ENCODE measurements at places on chromosomes 5 and 9. TPM values are rescaled to one million over a fixed set of nuclear protein-coding genes. Genes with fewer than 3 reads are reported as not detected.

The STPG3 gene
- 0.23 TPM for polyA plus RNA-seq

The HMMR gene
- 0.34 TPM for polyA plus RNA-seq

The CTXN3 gene
- not detected for polyA plus RNA-seq

The PIP5K1B gene
- polyA plus RNA-seq, result 37.8 TPM

The ADGRV1 gene
- polyA plus RNA-seq, result 0.05 TPM

The CDO1 gene
- polyA plus RNA-seq, result 25.6 TPM

The MARCOL gene
- not detected for polyA plus RNA-seq

The SCGB3A2 gene
- 0.34 TPM for polyA plus RNA-seq

GRCh38 chr9:136344544-136345280 lies 17.4 kb downstream of the GPSM1 start:
- no peak for DNase-seq

DNA sequence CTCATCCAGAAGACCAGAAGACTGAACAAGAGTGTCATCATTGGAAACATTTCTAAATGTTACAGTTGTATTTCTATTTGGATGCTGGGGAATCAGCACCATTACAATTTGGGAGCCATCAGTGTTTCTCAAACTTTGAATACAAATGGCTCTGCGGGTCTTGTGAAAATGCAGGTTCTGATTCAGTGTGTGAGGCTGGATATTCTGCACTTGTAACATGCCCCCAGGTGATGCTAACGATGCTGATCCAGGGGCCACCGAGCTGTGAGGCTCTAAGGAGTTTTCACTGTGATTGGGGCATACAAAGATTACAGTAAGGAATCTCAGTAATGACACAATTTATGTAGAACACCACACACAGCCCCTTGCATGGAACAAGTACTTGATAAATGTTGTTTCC lies 167.7 kb downstream of the ACTL7B start:
- DNase-seq, result no peak

GRCh38 chr5:96343094-96343493 lies 90.0 kb downstream of the PCSK1 start:
- no peak for DNase-seq

- DNase-seq, result no peak
Measured at GRCh38 chr9:6302417-6302816, 25.8 kb upstream of the TPD52L3 start.

- DNase-seq, result no peak
Measured at GRCh38 chr9:120009856-120010255, 570.1 kb downstream of the CDK5RAP2 start.

DNA sequence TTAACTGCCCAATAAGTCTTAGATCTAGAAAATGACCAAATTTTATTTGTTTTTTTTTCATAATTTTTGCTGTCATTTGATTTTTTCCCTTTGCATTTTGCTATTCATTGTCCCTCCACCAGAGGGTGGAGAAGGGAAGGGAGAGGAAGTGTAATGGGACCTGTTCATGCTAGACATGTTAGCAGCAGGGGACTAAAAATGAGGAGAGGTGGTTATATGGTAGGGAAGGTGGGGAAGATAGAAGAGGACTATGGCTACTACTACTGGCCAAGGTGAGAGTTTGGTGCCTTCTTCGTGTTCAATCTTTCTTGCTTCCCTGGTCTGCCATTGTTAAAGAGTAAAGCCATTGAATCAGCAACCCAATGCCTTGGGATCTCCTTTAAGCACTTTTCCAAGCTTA lies 6.4 kb downstream of the GRIA1 start:
- DNase-seq, result no peak

- DNase-seq, result no peak
Measured at GRCh38 chr5:157072508-157072907, 13.6 kb upstream of the HAVCR1 start.

- DNase-seq, result no peak
Measured at GRCh38 chr9:14157191-14157590, 156.8 kb downstream of the NFIB start.

DNA sequence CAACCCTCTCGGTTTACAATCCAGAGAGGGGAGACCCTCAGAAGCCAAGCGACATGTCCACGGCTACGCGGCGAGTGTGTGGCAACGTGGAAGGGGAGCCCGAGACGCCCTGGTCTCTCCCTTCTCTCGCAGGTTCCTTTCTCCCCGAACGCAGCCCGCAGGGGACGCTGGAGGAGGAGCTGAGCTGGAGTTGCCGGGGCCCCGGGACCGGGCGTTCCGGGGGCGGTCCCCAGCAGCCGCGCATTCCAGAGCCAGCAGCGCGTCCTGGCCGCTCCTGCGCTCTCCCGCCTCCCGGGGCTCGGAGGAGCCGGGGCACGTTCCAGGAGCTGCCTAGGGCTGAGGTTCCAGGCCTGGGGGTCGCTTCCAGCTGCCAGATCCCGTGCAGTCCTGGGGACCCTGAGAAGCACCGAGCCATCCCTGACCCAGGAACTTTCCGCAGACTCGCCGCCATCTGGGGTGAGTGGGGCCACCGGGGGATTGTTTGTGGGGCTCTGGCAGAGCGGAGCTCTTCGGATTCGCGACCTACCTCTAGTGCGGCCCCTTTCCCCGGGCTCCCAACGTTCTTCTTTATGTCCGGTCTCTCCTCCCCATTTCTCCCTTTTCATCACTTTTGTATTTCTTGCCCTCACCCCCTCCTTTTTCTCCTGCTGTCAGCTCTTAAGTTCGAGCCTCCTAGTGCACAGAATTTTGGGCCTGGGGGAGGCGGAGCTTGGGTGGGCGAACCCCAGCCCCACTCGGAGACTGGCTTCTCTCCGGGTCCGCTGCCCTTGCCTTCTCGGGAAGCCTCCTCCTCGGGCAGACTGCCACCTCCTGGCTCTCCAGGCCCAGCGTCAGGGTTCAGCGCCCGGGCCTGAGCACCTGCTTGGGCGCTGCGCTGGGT lies at the start of gene SMIM3:
TSS of gene SMIM3 (plus strand) at position 241 of the 880 bp plus-strand sequence. CDS start 16,684 bp downstream, outside the sequence.
- peak; percentile 93 for DNase-seq

DNA sequence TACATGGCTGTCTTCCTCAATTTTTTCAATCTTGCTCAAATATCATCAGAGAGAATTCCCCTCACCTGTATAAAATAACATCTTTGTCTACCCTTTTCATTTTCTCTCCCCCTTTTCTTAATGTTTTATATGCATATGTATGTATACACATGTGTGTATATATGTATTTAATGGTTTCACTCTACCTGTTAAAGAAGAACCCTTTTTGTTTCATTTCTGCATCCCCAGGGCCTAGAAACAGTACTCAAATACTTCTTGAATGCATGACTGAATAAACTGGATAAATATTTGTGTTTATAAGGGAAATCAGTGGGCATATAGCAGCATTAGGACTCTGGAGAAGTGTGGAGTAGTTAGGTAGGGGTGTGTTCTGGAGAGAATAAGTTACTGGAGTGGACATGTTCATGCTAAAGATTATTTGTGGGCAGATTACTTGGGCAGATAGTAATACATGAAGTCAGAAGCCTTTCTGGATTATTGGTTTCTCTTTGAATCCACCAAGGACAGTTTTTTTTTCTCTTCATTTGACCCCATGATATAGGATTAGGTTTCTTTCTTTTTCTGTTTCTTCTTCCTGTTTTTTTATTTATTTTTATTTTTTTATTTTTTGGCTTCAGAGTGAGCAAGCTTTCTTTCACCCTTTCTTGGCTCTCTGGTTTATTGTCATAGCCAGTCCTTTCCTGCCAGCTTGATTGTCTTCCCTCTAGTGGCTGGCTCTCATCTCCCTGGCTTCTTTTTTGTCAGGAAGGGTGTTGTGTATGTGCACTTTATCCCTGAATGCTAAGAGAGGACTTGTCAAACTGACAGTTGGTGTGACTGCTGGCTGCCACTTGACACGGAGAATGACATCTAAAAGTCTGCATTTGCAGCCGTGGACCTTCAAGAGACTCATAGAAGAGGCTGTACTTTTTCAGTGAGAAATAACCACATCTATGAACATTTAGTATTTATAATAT lies 89.3 kb downstream of the ZCCHC7 start:
- DNase-seq, result no peak

DNA sequence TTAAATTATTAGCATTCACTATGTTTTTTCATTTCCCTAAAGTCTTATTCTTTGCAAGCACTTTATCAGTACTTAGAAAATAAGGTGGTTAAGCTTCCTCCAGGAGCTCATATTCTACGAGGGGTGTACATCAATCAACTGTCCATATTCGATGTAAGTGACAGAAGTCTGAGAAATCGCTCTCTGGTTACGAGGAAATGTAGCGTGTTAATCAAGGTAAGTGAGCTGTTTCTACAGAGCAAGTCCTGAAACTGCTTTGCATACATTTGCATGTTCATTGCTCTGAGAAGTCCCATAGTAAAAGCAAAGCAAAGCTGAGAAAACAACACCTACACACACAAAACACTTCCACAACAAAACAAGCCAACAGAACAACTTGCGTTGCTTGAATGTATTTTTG lies 893.9 kb upstream of the DMAC1 start:
- no peak for DNase-seq

GRCh38 chr9:89746385-89747116 lies 141.7 kb downstream of the GADD45G start:
- DNase-seq, result peak; percentile 82
